ENCODE measurements at places on chromosomes 6 and 20.

GRCh38 chr20:38460040-38460623 is 12.5 kb upstream of the RALGAPB start:
- peak; percentile 79 for DNase-seq

- DNase-seq = no peak
Observed at GRCh38 chr6:70839286-70840266, 117.3 kb downstream of the B3GAT2 start.

- no peak for DNase-seq
Observed at GRCh38 chr20:35697696-35698297, 1.4 kb downstream of the NFS1 start.

DNA sequence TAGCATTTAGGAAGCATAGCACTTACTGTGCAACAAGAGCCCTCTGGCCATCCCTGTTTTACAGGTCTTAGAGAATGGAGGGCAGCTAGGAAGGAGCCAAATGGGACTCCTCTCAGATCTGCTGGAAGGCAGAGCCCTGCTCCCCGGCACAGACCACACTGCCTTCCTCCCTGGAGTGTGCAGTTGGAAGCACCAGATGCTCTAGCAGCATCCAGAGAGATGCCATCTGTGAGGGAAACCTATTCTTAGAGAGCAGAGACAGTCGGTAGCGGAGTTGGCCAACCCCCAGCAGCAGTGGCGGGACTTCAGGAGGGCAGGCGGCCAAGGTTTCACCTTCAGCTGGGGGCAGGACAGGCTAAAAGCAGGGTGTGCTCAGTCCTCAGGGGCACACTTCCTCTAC is 16.7 kb upstream of the E2F1 start:
- DNase-seq = no peak

Data from trophoblast cell (in vitro differentiated cells and primary cell).